CD4-positive, alpha-beta T cell treated with Interleukin-2 at 100 ng/mL for 4 hours (primary cell): ENCODE measurements at places on chromosomes 6 and 20.

DNA sequence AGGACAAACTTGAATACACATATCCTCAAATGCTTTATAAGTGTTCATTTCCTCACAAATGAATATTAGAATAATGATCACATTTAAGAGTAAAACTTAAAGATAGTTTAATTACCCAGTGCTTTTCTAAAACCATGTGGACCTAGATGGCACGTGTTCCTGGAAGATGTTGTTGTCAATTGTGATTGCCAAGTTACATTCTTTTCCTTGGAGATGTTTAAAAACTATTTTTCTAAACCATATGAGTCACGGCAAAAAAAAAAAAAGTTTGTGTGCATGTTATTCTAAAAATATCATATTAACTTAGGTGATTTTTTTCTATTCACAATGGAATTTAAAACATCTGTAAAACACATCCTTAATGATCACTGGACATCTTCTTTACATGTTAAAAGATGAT is 51.1 kb downstream of the RCAN2 start:
- no peak for DNase-seq

DNA sequence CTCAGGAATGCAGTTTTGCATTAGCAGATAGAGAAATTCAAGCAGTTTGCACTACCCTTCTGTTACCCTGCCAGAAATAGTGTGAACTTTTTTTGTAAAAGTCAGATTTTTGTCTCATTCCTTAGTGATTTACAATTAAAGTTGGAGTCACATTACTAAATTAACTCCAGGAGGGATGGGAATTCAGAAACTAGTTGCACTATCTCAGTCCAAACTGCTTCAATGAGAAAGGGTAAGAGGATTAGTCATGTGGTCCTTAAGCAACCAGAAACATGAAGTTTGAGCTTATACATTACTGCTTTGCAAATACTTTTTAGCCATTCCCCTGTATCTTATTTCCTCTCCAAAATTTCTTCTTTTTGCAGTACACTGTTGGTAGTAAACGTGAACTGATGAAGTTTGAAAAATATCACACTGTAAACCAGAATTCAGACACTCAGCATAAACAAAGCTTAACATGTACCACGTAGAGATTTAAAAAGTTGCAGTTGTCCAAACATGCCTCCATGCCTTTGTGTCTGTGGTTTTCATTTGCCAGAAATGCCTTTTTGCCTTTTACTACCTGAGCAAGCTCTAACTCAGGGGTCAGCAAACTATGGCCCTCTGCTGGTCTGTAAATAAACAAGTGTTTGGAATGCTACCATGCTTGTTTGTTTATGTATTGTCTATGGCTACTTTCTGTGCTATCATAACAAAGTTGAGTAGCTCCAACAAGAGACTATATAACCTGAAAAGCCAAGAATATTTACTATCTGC is 49.7 kb downstream of the TP53INP2 start:
- no peak for DNase-seq

GRCh38 chr6:38943964-38944363 is 104.6 kb upstream of the GLP1R start:
- no peak for DNase-seq

- DNase-seq = no peak
These were observed 511.4 kb upstream of the FLRT3 start for GRCh38 chr20:14848806-14849205.

- no peak for DNase-seq
These were observed 59.8 kb upstream of the RREB1 start for GRCh38 chr6:7047966-7048365.

DNA sequence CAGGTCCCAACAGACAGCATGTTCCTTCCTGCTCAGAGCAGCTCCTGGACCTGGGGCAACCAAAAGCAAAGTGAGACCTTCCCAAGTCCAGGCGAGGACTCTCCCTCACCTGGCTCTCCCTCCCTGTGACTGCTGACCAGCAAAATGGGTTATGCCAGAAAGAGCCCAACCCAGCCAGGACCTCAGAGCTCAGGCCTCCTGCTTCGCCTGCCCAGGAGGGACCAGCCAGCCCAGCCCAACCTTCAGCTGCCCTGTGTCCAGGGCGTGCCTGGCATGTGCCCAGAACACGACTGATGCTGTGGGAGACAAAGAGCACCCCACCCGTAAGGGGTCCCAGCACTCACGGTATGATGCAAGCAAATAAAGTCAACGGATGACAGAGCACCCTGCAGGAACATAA is 74.0 kb upstream of the CST7 start:
- no peak for DNase-seq

DNA sequence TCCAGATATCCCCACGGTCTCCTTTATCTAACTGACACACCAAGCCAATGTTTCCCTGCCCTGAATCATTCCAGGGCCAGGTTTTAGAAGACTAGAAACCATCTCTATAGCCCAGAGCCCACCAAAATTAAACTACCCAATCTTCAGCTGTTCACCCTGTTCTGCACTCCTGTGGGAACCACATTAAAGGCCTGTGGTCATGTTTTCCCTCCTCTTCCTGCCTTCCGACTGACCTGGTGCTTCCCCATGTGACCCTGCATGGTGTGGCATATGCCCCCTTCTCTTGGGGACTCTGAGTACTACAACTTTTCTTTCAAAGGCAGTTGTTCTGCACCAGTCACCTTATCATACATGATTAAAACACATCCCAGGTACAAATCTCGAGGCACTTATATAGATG is 155.0 kb downstream of the TMEM200A start:
- no peak for DNase-seq

GRCh38 chr6:2805031-2805430 is 36.6 kb downstream of the SERPINB1 start:
- no peak for DNase-seq

DNA sequence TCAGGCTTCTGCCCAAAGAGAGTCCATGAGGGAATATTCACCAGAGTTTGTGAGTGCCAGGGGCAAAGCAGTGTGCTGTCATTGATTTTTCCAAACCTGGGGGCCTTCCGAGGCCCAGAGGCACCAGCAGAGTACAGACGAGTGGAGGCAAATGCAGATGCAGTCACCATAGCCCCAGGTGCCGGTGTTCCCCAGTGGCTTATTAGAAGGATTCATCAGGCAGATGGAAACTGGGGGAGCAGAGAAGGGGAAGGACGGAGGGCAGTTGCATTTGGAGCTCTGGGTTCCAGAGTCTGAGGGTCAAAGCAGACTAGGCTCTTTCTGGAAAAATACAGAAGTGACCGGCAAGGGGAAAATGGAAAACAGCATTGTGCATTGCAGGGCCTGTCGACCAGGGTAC is 184.2 kb downstream of the ANKRD60 start:
- no peak for DNase-seq

- DNase-seq = no peak
These were observed 53.2 kb upstream of the BMP2 start for GRCh38 chr20:6714279-6714711.

DNA sequence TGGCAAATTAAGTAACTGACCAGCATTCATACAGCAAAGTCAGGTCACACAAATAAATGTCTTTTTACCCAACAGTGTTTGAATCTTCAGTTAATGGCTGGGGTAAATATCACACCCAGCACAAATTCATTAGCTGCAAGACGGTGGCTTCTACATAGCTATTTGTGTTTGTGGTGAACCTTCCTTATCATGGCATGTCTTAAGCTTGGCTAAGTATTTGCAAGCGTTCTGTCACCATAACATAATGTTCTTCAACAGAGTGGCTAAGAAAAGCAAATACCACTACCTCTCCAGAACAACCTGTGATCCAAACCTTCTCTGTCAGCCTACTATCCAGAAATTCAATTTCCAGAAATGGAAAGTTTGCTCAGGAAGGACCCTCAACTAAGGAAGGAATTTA is 255.6 kb upstream of the TAB2 start:
- no peak for DNase-seq

GRCh38 chr6:156809034-156809433 is 31.9 kb downstream of the ARID1B start:
- DNase-seq = no peak

- DNase-seq = no peak
These were observed 54.9 kb downstream of the ANKRD6 start for GRCh38 chr6:89487864-89488263.

DNA sequence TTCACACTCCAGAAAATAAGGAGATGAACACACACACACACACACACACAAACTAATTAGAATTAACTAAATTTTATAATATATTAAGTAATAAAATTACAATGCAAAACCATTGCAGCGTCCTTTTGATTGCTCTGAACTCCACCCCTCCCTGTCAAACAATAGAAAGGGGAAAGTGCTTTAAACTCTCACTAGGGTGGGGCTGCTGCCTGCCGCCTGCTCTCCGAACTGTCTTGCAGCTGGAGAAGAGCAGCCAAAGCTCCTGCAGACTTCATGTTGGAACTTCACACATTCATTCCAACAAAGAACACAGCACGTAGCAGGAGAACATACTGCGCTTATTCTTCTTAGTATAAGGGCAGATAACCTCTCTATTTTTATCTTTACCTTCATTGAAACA is 83.2 kb downstream of the GCLC start:
- DNase-seq = no peak

DNA sequence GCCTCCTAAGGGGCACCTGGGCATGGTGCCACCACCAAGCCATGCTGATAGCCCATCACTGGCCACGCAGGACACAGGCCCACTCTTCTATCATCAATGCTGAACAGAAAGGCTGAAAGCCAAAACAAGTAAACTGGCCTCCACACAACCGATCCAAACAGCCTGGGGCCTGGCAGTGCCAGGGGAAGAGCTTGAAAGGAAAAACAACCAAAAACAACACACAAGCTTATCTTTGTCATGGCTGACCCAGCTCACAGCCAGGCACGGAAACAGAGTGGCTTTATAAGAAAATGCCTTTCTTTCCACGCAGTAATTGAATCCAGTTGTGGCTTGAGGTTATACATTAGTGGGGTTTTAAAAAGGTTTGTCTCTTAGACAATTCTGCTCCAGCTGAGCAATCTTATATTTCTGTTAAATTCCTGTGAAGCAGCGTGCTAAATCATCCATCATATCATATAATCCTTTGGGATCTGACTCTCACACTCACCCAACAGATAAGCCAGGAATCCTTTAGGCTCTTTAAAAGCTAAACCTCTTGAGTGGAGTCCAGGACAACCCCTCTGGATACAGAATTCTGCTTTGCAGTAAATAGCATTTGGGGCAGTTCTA is 65.4 kb upstream of the SLC22A16 start:
- DNase-seq = no peak

DNA sequence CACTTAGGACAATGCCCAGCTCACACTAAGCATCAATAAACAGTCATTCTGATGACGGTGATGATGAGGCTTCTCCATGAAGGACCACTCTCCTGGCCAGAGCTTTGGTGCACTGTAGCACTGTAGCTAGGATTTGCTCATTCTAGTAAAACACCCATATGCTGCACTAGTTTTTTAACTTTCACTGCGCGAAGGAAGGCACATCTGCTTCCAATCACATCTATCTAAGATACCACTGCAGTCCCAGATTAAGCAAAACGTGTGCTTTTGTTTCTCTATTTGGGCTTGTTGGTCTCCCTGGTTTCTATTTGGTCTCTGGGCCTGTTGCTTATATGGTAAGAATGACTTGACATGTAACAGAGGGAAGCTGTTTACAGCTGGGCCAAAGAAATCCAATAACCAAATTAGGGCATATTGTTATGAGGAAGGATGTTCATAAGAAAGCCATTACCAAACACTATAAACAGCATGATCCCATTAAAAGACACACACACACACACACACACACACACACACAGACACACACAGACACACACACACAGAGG is 62.4 kb downstream of the FAM229B start:
- DNase-seq = no peak

DNA sequence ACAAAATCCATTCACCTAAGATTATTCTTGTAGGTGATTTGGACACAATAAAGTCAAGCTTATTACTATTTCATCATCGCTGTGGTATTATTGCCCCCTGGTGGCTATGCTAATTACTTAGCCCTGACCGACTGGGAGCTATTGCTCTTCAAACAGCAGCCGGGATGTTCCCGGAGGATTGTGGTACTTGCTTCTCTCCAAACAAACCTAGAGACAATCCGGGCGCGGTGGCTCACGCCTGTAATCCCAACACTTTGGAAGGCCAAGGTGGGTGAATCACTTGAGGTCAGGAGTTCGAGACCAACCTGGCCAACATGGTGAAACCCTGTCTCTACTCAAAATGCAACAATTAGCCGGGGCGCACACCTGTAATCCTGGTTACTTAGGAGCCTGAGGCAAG is 15.4 kb upstream of the STMND1 start:
- DNase-seq = peak; percentile 36

DNA sequence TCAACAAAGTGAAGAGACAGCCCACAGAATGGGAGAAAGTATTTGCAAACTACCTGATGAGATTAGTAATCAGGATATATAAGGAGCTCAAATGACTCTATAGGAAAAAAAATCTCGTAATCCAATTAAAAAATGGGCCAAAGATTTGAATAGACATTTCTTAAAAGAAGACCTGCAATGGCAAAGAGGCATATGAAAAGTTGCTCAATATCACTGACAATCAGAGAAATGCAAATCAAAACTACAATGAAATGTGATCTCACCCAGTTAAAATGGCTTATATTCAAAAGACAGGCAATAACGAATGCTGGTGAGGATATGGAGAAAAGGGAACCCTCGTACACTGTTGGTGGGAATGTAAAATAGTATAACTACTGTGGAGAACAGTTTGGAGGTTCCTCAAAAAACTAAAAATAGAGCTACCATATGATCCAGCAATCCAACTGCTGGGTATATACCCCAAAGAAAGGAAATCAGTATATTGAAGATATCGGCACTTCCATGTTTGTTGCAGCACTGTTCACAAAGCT is 65.0 kb downstream of the TOX2 start:
- DNase-seq = no peak

DNA sequence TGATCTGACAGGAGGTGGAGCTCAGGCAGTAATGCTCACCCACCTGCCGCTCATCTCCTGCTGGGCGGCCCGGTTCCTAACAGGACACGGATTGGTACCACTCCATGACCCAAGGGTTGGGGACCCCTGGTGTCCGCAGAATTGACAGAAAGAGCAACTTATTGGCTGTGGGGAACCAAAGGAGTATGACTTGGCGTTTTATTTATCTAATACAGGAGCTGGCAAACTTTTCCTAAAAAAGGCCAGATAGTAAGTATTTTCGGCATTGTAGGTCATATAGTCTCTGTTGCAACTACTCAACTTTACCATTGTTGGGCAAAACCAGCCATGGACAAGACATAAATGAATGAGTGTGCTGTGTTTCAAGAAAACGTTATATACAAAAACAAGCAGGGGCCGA is 44.4 kb upstream of the TRAF3IP2 start:
- DNase-seq = no peak
